Osteoblast (primary cell): ENCODE measurements at places on chromosomes 7 and 10. TPM values are rescaled to one million over a fixed set of nuclear protein-coding genes. Genes with fewer than 3 reads are reported as not detected.

Gene ZNF655
- total RNA-seq = 75.1 and 76.7 TPM in 2 replicates

Gene CCNJ
- total RNA-seq = 5.6 and 5.8 TPM in 2 replicates

Gene SGMS1
- 60.4 and 68.0 TPM in 2 replicates for total RNA-seq

Gene GPR146
- 3.5 and 5.1 TPM in 2 replicates for total RNA-seq

Gene ACTA2
- 501 and 855 TPM in 2 replicates for total RNA-seq

Gene AGR2
- not detected in 2 replicates for total RNA-seq

Gene LIPK
- total RNA-seq = not detected in 2 replicates

Gene HGF
- total RNA-seq = 41.3 and 69.8 TPM in 2 replicates

Gene PUS7
- 20.0 and 22.4 TPM in 2 replicates for total RNA-seq

Gene PLEKHS1
- under 0.01 TPM in 1 of 2 replicates, not detected in the other for total RNA-seq

Gene GDF2
- total RNA-seq = not detected in 2 replicates

Gene GAD2
- not detected in 2 replicates for total RNA-seq

Gene KIF20B
- total RNA-seq = 4.7 and 5.6 TPM in 2 replicates

Gene SMKR1
- total RNA-seq = 0.72 and 0.88 TPM in 2 replicates

Gene ELN
- total RNA-seq = 69.1 and 113 TPM in 2 replicates

Gene HOXA9
- total RNA-seq = 15.3 and 19.5 TPM in 2 replicates
